ENCODE measurements at places on chromosomes 3 and 15.

DNA sequence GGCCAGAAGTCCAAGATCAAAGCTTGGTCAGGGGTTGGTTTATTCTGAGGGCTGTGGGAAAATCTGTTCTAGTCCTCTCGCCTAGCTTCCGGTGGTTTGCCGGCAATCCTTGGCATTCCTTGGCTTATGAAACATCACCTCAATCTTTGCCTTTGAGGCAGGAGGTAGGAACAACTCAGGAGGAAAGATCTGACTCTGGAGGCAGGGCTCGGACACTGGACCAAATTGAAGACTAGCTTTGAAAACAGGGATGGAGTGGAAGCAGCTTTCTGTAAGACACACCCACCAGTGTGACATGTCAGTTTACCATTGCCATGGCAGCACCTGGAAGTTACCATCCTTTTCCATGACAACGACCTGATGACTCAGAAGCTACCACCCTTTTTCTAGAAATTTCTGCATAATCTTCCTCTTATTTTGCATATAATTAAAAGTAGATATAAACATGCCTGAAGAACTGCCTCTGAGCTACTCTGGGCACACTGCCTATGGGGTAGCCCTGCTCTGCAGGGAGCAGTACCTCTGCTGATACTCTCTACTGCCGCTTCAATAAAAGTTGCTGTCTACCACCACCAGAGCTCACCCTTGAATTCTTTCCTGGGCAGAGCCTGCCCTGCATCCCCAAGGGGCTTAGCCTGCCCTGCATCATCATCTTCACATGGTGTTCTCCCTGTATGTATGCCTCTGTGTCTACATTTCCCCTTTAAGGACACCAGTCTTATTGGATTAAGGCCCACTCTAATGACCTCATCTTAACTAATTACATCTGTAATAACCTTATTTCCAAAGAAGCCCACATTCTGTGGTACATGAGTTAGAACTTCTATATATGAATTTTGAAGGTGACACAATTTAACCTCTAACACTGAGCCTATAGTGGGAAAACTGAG is 38.3 kb upstream of the TM4SF4 start:
- no peak for DNase-seq

DNA sequence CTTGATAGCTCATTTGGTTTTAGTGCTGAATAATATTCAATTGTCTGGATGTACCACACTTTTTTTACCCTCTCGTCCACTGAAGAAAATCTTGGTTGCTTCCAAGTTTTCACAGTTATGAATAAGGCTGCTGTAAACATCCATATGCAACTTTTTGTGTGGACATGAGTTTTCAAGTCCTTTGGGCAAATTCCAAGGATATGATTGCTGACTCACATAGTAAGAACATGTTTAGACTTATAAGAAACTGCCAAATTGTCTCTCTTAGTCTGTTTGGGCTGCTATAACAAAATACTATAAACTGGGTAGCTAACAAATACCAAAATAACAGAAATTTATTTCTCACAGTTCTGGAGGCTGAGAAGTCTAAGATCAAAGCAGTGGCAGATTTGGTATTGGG is 59.5 kb upstream of the TNFSF10 start:
- no peak for DNase-seq

DNA sequence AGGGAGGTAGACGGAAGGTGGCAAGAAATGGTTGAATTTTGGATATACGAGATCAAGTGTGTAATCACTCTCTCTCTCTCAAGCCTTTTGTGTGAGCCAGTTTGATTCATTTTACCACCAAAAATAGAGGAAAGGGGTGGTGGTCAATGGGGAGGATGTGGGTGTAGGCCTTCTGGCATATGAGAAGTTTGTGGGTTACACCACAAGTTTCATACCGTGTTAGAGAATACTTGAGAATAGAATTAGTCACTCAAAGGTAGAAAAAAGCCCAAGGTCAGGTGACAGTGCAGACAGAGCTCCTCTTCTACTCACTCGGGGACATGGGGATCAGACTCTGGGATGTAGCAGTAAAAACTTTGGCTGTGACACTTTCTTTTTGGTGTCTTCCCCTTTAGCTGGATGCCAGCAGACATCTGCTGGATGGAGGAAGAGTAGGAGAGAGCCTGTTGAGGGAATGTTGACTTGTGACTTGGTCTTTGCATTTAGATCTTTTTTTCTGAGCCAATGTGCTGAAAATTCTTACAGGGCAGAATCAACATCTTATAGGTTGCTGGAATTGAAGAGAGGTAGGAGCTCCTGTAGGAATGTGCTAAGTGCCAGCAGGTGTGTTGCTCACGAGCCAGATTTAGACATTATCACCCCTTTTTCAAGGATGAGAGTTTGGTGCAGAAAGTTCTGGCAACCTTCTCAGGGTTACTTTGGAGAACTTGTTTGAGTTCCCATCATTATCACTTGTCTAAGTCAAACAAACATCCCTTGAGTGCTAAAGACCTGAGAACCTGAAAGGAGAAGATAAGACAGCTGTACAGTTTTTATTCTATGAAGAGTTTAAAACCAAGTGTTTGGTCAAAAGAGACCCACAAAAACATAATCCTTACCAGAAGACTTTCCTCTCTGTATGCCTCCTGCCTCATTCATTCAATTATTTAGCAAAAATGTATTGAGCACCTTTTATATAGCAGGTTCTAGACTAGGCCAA is 43.9 kb upstream of the RYK start:
- no peak for DNase-seq

GRCh38 chr3:87307805-87308204 is 31.4 kb upstream of the POU1F1 start:
- DNase-seq = no peak

DNA sequence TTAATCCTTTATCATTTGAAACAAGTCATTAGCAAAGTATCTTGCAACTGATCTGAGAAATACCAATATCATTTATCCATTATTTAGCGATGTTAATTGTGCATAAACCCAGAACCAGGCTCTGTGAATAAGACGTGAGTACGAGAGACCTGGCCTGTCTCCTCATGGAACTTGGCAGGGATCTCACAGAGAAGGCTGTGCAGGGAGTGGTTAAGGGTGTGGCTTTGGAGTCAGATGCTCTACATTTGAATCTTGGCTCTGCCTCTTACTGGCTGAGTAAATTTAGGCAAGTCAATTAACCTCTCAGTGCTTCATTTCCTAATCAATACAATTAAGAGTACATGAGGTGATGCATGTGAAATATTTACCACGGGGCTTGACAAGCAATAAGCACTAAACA is 39.9 kb upstream of the TBL1XR1 start:
- no peak for DNase-seq

- no peak for DNase-seq
Observed at GRCh38 chr15:29670266-29670665, 152.0 kb downstream of the TJP1 start.

GRCh38 chr3:15290736-15291135 is 41.6 kb downstream of the SH3BP5 start:
- no peak for DNase-seq

DNA sequence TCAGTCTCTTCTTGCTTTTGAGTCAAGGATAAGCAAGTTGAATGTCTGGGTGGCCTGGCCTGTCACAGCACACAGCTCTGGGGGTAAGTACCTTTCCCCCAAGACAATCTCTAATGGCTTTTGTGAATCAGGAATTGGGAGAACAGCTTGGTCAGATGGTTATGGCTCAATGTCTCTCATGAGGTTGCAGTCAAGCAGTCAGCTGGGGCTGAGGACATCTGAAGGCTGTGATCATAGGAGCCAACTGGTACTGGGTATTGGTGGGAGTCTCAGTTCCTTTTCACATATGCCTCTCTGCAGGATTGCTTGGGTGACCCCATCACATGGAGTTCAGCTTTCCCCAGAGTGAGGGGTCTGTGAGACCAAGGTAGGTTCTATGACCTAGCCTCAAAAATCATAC is 33.0 kb upstream of the TMEM158 start:
- no peak for DNase-seq

GRCh38 chr15:87638554-87639083 is 617.9 kb downstream of the NTRK3 start:
- DNase-seq = peak; percentile 8

All from caudate nucleus (tissue), 63 donors.